H54 (cell line): ENCODE measurements at places on chromosomes 13 and 19.

- no peak for DNase-seq
Observed at GRCh38 chr13:29137016-29137415, 316.9 kb downstream of the MTUS2 start.

DNA sequence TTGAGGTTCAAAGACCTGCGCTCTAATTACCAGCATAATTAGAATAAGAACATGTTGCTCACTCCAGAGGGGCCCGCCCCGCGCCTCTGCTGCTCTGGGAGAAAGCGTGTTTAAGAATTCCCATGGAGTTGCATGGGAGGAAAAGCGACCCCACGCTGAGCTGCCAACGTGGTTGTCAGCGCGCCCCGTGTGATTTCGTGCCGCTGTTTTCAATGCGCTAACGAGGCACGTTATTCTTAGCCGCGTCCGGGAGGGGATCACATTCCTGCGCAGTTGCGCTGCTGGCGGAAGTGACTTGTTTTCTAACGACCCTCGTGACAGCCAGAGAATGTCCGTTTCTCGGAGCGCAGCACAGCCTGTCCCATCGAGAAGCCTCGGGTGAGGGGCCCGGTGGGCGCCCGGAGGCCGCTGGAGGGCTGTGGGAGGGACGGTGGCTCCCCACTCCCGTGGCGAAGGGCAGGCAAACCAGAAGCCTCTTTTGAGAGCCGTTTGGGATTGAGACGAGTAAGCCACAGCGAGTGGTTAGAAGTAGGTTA lies 173.8 kb upstream of the SOX1 start:
- no peak for DNase-seq

DNA sequence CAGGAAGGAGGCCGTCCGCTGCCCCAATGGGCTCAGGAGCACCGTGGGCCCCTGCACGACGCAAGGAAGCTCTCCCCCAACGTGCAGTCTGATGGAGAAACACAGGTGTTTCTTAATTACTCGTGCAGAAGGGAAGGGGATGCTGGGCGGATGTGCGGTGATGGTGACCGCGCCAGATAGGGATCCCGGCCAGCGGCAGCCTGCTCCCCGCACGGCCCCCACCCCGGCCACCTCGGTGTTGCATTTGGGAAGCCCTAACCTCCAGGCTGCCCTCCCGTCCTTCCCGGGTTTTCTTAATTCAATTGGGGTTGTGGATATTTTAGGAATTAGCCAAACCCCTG lies 254.4 kb downstream of the ZNF536 start:
- DNase-seq = no peak

DNA sequence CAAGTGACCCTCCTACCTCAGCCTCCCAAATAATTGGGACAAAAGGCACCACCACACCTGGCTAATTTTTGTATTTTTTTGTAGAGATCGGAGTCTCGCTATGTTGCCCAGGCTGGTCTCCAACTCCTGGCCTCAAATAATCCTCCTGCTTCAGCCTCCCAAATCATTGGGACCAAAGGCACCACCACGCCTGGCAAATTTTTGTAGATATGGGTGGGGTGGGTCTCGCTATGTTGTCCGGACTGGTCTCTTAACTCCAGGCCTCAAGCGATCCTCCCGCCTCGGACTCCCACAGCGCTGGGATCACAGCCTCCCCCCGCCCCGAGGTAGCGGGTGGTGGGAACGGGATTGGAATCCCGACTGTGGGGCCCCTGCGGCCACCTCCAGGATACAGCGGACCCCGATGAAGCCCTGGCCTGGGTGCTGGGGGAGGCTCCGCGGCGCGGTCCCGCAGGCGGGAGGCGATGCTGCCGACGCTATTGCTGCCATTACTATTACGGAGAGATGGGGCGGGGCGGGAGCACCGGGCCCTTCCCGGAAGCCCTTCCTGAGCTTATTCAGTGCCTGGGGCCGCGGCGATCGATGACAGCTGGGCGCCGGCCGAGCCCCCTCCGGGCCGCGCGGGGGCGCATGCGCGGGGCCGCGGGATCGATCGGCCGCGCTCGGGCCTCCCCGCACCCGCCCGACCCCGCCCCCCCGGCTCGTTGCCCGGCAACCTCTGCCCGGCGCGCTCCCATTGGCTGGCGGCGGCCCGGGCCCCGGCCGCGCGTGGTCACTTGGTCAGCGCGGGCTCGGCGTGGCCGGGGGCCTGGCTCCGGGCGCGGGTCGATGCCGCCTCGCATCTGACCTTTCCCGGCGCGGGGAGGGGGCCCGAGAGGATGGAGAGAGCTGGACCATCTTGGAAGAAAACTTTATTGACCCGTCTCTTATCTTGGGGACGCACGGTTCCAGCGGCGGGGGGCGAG lies 27.9 kb upstream of the ONECUT3 start:
- DNase-seq = peak; percentile 44

GRCh38 chr13:32495429-32495828 lies 43.2 kb downstream of the N4BP2L2 start:
- DNase-seq = no peak

DNA sequence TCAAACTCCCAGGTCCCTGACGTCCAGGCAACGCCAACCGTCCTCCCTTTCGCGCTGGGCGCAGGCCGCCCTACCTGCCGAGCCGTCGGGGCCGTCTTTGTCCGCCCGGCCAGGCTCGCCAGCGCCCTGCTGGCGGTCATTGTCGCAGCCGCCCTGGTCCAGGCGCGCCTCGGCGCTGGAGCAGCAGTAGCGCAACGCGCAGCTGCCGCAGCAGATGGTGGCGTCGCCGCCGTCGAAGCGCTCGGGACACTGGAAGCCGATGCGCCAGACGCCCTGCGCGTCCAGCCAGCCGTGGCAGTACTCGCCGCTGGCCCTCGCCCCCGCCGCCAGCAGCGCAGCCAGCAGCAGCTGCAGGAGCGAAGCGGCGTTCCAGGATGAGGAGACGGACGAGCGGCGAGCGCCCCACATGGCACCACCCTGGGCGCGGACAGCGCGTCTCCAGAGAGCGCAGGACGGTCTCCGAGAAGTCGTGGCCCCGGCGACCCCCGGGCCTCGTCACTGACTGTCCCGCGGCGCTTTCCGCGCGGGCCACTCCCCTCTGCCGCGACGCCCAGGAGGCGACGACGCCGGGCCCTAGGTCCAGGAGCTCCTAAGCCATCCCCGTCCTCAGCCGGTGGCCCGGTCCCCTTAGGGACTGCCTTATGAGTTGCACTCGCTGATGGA lies 1.1 kb downstream of the SHISA2 start:
- DNase-seq = no peak

GRCh38 chr13:99617474-99618255 lies 116.4 kb downstream of the TM9SF2 start:
- peak; percentile 65 for DNase-seq

DNA sequence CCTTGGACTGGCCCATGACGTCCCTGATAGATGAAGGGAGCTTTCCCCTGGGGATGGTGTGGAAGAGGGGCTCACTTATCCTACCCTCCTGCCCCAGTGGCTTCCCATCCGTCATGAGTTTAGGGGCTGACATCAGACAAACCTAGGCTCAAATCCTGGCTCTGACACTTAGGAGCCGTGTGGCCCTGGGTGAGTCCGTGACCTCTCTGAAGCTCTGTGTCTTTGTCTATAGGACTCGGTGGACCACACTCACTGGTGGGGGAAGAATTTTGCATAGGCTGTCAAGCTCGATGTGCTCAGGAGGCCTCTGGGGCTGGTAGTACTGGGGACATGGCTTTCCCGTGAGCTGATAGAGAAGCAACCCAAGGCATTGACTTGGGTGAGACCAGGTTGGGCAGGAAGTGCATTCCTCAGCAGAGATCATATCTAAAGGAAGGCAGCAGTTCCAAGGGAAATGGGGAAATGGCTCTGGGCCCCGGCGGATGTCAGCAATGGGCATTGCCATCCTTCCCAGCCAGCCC lies 17.4 kb upstream of the AP1M2 start:
- no peak for DNase-seq

DNA sequence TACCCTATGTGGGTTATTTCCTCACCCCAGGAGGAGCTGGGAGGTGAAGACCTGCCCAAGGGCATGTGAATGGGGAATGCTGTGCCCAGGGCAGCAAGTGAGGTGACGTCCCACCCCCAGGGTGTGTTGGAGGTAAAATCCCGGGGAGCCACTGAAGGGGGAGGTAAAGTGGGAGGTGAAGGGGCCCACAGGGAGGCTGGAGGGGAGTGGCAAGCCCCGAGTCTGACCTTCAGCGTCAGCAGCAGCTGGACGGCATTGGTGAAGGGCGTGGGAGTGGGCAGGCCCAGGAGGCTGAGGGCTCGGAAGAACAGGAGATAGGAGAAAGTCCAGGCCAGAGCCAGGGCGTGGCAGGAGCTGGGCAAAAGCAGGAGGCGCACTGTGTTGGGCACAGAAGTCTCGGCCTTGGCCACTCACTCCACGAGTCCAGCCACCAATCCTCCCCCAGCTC lies 2.4 kb downstream of the MBOAT7 start:
- no peak for DNase-seq
